ENCODE measurements at places on chromosomes 2 and 18.
A peak's percentile ranks its signal among the peaks of the same experiment; 100 is the strongest.

DNA sequence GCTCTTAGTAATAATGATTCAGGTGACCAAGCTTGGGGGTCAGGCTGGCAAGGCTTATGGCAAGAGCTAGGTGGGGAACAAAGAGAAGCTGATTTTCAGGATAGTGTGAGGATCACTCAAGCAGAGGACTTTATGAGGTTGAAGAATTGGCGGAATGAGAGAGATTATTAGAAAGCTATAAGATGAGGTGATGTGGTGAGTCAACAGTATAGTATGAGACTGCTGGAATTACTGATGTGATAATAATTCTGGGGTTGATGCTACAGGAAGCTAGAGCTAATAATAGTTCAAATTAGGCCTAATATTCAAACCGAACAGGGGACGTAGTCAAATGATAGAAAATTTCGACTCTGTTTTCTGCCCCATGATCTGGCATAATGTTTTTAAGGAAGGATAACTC, 2115.3 kb upstream of the PIK3C3 start:
- no peak for DNase-seq

- DNase-seq, result no peak
These were observed 183.1 kb upstream of the CCDC68 start for GRCh38 chr18:55142410-55142809.

- no peak for DNase-seq
These were observed 1358.7 kb upstream of the NRXN1 start for GRCh38 chr2:52390651-52391050.

DNA sequence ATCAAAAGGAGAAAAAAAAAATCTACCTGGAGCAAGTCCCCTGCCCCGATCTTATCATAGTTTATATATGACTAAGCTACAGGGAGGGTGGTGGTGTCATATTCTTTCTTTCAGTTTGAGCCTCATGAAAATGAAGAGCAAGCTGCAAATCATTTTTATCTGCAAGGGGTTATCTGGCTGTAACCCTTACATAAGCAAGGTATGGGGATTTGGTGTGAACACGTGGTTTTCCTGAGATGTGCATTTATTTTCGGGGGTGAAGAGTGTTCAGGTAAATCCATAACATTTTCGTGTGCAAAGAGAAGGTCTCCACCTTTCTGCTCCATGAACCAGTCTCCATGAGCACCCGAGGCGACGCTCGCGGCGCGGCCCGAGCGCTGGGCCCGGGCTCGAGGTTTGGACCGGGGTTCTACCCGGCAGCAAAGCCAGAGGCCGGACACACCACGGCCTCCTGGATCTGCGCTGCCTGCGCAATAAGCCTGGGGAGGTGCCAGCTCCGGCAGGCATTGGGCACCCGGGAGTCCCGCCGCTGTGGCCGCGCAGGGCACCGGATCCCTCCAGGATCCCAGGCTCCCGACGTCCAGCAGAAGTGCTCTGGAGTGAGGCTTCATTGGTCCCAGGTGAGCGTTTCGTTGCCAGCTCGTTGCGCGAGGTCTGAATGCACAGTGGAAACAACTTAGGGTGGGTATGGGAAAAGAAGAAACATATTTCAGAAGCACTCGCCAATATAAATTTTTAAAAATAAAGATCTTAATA, 36.1 kb upstream of the GPD2 start:
- peak; percentile 25 for DNase-seq

DNA sequence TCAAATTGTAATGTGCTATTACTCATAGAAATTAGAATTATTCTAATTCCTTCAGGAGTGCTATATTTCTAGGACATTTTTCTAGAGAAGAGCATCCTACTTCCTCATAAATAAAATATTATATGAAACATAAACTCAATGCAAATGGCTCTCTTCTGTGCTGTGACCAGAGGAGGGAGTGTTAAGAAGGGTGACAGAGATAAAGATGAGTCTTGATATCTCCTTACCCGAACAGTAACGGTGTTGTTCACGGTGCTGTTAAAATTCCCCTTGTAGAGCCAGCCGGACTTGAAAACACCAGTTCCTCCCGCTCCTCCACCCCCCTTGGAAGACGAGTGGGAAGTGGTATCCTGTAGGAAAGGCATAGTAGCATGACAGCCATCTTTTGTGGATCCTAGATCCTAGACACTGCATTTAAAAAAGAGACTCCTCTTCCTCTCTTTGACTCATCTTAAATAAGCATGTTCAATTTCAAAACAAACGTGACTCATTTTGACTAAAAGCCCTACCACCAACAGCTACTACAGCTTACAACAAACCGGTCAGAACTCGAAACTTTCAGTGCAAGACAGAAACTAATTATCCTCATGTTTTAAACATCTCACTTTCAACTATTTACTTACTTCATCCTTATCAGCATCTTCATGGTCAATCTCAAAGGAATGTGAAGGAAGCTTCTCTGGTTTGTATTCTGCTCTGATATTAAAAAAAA, 156.3 kb downstream of the DOCK10 start:
- DNase-seq, result no peak

DNA sequence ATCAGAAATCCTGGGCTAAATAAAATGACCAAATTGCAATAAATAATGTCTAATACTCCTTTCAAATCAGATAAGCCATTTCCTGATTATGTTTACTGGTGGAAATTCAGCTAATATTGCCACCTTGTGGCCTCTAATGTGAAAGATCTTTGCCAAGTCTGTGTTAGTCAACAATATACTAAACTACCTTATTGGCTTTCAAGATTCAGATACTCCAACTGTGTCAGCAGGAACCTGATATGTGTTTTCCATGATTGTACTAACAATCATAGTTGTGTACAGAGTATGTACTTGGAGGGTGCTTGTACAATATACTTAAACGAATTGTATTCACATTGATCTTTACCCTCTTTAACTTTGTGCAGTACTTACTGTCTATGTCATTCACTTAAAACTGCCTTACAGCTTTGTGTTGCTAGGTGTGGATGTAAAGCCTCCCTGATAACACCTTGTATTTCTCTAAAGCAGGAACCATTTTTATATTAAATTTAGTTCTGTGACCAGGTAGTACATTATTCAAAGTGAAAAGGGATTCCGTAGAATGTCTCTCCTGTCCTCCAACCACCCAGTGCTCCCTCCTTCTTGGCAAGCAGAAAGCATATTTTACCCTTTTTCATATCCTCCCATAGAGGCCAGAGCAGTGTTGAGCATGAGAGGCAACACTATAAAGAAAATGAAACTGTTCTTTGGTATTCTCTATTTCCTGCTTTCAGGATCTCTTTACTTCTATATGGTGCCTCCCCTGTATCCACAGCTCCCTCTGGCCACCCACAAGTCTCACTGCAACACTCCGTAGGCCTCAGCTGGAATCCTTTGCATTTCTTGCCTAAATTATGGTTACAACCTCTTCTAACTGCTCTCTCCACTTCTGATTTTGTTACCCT, 75.2 kb upstream of the C2orf15 start:
- DNase-seq, result peak; percentile 29

DNA sequence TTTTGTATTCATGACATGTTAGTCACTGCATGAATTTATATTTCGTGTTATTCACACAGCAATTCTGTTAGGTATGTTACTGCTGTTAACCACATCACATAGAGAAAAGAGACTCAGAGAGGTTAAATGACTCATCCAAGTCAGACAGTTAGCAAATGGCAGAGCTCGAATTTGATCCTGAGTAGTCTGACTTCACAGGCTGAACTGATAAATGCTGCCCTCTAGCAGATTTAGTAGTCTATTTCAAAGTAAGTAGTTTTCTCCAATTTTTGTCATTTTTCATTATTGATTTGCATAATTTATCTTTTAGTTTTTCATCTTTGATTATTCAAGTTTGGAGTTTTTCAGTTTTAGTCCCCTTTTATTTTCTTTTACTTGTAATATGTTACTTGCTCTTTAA, 58.3 kb downstream of the WDR7 start:
- no peak for DNase-seq
